ENCODE measurements at places on chromosomes 4 and X. TPM values are rescaled to one million over a fixed set of nuclear protein-coding genes. Genes with fewer than 3 reads are reported as not detected.

DNA sequence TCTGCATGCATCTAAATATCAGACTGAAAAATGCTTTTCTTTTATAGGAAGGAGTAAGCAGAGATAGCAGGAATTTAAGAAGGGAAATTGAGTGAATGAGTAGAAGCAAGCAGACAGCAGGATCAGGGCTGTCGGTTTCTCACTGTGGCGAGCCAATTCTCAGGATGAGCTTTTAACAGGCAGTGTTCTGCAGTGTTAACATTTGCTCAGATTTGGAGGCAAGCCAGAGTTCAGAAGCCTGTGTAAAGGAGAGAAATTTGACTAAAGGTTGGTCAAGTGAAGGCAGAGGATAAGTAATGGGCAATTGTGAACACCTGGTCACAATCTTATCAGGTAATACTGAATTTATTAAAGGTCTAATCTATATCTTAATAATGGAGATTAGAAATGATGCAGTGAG is 133.3 kb upstream of the MAGEB16 start:
- no peak overlapping the region for H3K4me3 ChIP-seq
- H3K36me3 ChIP-seq, result no peaks in the 10 kb centered on the region
- H3K27ac ChIP-seq, result no peak overlapping the region
- H3K4me1 ChIP-seq, result no peaks in the 10 kb centered on the region
- H3K27me3 ChIP-seq, result no peaks in the 10 kb centered on the region

- H3K27ac ChIP-seq, result no peak overlapping the region
- peaks cover 4% of the 10 kb centered on the region for H3K4me1 ChIP-seq
- H3K4me3 ChIP-seq, result no peak overlapping the region
- no peak for DNase-seq
- H3K36me3 ChIP-seq, result peaks cover 42% of the 10 kb centered on the region
- no peaks in the 10 kb centered on the region for H3K27me3 ChIP-seq
Observed at GRCh38 chr4:55409468-55410171, 13.9 kb downstream of the TMEM165 start.

- H3K4me1 ChIP-seq, result no peaks in the 10 kb centered on the region
- no peaks in the 10 kb centered on the region for H3K27me3 ChIP-seq
- no peaks in the 10 kb centered on the region for H3K36me3 ChIP-seq
- DNase-seq, result no peak
Observed at GRCh38 chr4:17698116-17698515, 83.3 kb downstream of the FAM184B start.

- no peak overlapping the region for H3K27ac ChIP-seq
- peaks cover 40% of the 10 kb centered on the region for H3K4me1 ChIP-seq
- no peaks in the 10 kb centered on the region for H3K27me3 ChIP-seq
- H3K4me3 ChIP-seq, result no peak overlapping the region
- DNase-seq, result no peak
- H3K36me3 ChIP-seq, result no peaks in the 10 kb centered on the region
Observed at GRCh38 chr4:41408859-41409593, 128.9 kb upstream of the LIMCH1 start.

DNA sequence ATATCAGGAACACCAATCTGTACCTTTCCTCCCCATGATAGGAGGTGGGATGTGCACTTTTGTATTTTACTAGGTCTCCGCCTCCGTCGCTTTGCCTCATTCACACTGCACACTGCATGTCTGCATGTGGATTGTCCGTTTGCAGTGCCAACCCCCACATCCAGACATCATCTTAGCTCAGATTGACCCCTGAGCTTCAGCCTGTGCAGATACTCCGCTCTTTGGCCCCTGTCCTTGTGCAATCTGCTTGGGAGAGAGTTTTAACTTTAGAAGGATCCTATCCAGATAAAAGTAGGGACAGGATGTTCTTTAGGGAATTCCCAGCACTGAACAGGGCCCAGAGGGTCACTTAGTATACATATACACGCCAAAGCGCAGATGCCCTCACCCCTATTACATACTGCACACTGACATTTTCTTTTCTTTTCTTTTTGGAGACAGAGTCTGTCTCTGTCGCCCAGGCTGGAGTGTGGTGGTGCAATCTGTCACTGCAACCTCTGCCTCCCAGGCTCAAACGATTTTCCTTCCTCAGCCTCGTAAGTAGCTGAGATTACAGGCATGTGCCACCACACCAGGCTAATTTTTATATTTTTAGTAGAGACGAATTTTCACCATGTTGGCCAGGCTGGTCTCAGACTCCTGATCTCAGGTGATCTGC is 43.3 kb upstream of the FBXW7 start:
- H3K4me3 ChIP-seq, result no peak overlapping the region
- H3K27me3 ChIP-seq, result no peaks in the 10 kb centered on the region
- H3K27ac ChIP-seq, result no peak overlapping the region
- no peak for DNase-seq
- no peaks in the 10 kb centered on the region for H3K36me3 ChIP-seq
- no peaks in the 10 kb centered on the region for H3K4me1 ChIP-seq

GRCh38 chr4:52103319-52103718 is 52.2 kb downstream of the SPATA18 start:
- H3K36me3 ChIP-seq, result no peaks in the 10 kb centered on the region
- peaks cover 12% of the 10 kb centered on the region for H3K4me1 ChIP-seq
- H3K27ac ChIP-seq, result no peak overlapping the region

GRCh38 chr4:168515222-168516011 is 18.6 kb downstream of the PALLD start:
- H3K27ac ChIP-seq, result peak overlapping the region; percentile 39
- H3K27me3 ChIP-seq, result no peaks in the 10 kb centered on the region
- H3K4me3 ChIP-seq, result no peak overlapping the region
- no peak for DNase-seq
- H3K36me3 ChIP-seq, result no peaks in the 10 kb centered on the region
- H3K4me1 ChIP-seq, result peaks cover 30% of the 10 kb centered on the region

- no peak overlapping the region for H3K4me3 ChIP-seq
- no peak overlapping the region for H3K27ac ChIP-seq
- no peaks in the 10 kb centered on the region for H3K36me3 ChIP-seq
- peaks cover 27% of the 10 kb centered on the region for H3K4me1 ChIP-seq
Observed at GRCh38 chr4:41466249-41466648, 71.7 kb upstream of the LIMCH1 start.

DNA sequence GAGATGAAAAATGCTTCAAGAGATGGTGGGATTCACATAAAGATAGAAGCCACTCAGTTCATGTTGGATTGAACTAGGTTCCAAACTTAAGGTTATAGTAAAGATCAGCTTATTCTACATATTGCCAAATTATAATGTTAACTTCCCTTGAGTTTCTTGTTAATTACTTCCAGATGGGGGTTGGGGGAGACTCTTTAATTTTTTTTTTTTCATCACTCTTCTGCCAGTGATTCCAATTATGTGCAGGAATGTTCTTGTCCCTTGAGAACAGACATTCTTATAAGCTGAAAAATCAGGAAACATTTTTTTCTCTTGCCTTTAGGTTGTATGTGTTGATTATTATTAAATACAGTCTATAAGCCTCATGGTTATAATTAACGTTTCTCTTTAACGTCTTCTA is 30.0 kb downstream of the MND1 start:
- no peak overlapping the region for H3K27ac ChIP-seq
- no peaks in the 10 kb centered on the region for H3K4me1 ChIP-seq
- no peaks in the 10 kb centered on the region for H3K36me3 ChIP-seq
- no peak overlapping the region for H3K4me3 ChIP-seq
- no peaks in the 10 kb centered on the region for H3K27me3 ChIP-seq

DNA sequence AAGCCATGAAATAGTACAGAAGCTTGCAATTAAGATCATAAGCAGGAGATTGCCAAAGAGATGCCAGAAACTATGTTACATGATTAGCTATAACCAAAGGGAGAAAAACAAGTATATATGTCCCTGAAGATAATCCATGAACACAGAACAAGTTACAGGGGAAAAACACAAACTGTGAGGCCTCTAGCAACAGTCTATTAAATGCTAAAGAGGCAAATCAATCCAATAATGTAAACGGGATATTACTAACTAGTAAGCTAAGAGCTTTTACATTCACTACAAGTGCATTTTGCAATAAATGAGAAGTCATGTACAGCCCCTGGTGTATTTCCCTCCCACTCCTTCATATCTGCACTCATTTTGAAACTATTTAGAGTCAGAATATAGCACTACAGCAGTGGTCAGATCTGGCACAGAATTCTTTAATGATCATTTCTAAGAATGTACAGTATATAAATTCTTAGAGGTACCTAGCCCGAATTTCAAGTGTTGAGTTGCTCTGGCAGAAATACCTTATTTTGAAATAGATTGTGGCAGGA is 449.8 kb upstream of the SMIM31 start:
- no peaks in the 10 kb centered on the region for H3K4me1 ChIP-seq
- H3K27me3 ChIP-seq, result no peaks in the 10 kb centered on the region
- H3K36me3 ChIP-seq, result no peaks in the 10 kb centered on the region
- no peak overlapping the region for H3K27ac ChIP-seq

DNA sequence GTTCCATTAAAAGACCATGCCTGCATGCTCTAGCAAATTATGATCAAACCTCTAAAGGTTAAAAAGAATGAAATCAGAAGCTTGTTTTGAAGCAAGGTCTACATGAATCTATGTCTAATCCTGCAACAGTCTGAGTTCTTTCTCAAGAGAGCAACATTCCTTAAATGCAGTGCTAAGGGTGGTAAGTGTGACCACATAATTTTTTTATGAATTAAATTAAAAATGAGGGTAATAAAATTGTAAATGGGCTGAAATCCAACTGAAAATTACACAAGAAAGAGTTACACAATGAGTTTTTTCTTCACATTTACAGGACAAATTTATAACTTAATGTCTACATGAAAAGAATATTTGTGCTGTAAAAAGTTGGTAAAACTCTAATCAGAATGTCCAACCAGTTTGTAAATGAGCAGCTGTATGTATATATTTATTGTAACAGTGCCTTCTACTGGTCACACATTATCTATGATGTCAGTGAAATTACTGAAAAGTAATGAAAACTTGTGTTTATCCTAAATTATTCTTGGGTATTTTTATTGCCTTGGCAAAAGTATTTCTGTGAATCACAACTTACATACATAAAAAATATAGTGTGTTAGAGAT is 336.3 kb upstream of the PITX2 start:
- DNase-seq, result no peak
- no peaks in the 10 kb centered on the region for H3K27me3 ChIP-seq
- no peak overlapping the region for H3K27ac ChIP-seq
- H3K4me3 ChIP-seq, result no peak overlapping the region
- H3K4me1 ChIP-seq, result no peaks in the 10 kb centered on the region

Gene MID2
- total RNA-seq, result 21.3 TPM

Gene H2BW1
- total RNA-seq, result not detected

Gene HSD17B13
- 0.17 TPM for total RNA-seq

Gene TCEAL6
- not detected for total RNA-seq

Gene TSPAN6
- total RNA-seq, result 3.8 TPM

Gene SOD3
- total RNA-seq, result 3.8 TPM

Gene TRPC3
- total RNA-seq, result not detected

All from psoas muscle (tissue), 8 donors.